Cortex of kidney (tissue), 1 donor: ENCODE measurements at places on chromosomes 5 and 9.

GRCh38 chr9:9942764-9943424 is 669.9 kb downstream of the PTPRD start:
- no peak for DNase-seq

DNA sequence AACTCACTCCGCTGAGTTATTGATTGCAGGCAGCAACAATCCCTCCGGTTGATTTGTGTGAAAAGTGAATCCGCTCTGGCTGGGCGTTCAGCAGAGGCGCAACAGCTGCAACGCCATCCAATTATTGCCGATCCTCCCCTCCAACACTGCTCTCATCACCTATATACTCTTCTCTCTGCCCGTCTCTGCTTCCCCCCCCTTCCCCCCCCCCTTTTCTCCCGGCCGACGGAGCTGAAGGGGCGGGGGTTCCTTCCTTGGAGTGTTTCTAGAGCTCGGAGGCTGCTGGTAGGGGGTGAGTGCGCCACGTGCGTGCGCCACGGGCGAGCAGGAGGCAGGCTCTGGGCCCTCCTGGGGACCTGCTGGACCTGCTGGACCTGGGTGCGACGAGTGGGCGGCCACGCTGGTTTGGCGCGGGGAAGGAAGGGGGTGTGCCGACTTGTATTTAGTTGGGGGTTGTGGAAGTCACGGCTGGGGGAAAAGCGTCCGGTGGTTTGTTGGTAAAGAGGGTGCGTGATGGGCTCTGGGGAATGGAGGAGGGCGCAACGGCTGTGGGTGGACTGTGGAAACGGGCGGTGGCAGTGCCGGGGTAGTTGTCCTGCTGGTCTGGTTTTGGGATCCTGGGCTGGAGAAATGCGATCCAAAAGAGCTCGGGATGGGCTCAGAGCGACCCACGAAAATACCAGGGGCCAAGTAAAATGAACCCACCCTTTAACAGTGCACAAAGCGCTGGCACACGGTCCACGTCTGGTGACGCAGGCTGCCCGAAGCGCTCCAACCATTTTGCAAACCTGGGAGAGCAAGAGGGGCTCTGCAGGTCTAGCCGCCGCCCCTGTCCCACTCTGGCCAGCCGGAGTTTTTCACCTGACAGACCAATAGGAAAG is 6.4 kb upstream of the MEF2C start:
- no peak for DNase-seq

DNA sequence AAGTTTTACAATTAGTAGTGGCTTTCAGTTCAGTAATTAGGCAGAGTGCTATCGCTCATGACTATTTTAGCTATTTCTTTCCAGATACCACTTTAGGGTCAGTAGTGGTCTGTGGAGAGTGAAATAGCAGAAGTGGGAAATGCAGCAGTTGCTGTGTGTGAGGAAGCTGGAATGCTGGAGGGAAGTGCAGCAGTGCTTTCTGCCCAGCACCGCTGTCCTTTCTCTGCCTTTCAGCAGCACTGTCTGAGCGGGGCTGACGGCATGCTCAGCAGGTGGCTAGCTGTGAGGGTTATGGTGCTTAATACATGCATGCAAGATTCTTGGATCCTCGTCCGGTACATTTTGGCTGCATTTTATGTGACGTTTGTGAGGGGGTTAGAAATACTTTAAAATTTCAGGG is 213.9 kb downstream of the PBX3 start:
- no peak for DNase-seq

DNA sequence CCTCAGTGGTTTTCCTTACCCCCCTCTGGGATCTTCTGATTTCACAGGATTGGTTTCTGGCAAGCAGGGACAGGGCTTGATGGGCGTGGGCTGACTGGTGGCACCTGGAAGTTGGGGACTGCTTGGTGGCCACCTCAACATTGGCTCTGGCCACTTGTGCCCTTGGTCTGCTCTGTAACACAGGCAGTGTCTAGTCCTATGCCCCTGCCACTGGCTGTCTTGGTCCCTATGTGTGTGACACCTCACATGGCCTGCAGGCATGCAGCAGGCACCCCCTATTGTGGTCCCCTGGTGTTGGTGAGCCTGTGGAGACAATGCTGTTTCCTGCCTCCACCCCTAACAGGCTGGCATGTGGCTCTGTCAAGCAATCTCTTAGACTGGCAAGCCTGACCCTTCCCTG is 71.3 kb downstream of the GDA start:
- DNase-seq: no peak

DNA sequence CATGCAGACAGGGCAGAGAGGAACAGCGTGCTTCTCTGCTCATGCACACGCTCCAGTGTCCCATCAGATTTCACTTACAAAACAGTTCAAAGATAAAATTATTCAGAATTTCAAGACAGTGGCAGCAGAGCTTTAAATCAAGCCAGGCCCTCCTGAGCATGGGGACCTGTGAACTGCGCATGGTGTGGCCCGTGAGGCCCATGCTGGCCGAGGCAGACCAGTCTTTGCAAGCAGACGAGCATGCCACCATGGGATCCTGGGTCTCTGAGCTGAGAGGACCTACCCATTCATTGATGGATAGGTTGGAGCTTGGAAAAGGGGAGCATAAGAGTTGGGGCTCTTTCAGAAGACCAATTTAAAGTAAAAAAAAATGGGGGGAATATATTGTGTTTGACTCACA is 35.0 kb upstream of the SAP30L start:
- no peak for DNase-seq

- no peak for DNase-seq
Observed at GRCh38 chr9:30244877-30245276, 2139.6 kb upstream of the ACO1 start.

DNA sequence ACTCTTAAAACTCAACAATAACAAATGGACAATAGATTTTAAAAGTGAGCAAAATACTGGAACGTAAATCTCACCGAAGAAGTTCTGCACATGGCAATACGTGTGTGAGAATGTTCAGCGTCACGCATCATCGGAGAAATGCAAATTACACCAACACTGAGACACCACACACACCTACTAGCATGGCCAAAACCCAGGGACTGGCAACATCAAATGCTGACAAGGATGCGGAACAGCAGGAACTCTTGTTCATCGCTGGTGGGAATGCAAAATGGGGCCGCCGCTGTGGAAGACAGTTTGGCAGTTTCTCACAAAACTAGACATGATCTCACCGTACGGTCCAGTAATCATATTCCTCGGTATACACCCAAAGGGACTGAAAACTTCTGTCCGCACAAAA is 21.6 kb upstream of the CLPTM1L start:
- no peak for DNase-seq

DNA sequence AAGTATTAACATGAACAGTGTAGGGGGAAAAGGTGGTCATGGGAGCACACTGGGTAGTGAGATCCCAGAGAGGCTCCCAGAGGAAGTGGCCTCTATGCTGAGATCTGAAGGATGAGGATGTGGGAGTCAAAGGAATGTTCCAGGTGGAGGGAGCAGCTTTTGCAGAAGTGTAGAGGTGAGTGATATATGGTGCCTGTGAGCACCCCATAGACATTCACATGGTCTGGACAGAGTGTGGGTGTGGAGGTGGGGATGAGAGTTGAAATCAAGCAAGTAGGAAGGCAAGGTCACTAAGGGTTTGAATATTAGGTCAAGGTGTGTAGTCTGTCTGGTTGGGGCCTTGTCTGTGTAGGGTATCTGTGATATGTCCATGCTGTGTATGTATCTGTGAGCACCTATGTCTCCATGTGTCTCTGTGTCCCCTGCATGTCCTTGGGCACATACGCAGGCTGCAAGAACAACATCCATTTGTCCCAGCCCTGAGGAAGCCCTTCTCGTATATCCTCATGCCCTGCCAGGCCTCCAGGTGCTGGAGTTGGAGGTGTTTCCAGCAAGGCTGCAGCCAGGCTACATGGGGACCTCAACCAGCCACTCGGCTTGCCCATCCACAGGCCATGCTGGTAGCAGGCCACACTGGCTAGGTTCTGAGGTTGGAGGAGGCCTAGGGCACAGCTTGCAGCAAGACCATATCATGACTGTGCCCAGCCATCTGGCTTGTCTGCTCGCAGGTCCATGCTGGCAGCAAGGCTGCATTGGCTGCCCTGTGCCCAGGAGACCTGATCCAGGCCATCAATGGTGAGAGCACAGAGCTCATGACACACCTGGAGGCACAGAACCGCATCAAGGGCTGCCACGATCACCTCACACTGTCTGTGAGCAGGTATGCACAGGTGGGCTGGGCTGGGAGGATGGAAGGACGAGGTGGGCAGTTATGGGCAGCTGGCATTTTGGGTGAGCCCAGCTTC is 4.7 kb downstream of the PDLIM4 start:
- DNase-seq: no peak

- DNase-seq: no peak
Observed at GRCh38 chr5:67577424-67577823, 380.8 kb upstream of the CD180 start.

- no peak for DNase-seq
Observed at GRCh38 chr5:119269061-119269944, 86.5 kb upstream of the TNFAIP8 start.

- DNase-seq: no peak
Observed at GRCh38 chr9:3828495-3828894, 302.7 kb upstream of the RFX3 start.

DNA sequence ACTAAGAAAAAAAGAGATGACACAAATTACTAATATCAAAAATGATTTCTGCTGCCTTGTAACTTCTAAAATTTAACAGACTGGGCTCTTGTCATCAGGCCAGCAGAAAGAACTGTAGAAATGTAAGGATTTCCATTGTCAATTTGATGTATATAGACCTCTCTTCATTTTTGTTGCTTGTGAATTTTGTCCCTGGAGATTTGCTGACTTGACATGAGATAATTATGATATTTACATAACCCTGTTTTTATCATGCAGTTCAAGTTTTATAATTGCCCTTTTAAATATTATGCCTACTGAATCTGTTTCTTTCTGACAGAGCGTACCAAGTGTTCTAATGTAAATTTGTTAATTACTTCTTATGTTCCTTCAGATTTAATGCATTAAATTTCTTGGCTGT is 23.9 kb downstream of the TMEM215 start:
- DNase-seq: no peak

DNA sequence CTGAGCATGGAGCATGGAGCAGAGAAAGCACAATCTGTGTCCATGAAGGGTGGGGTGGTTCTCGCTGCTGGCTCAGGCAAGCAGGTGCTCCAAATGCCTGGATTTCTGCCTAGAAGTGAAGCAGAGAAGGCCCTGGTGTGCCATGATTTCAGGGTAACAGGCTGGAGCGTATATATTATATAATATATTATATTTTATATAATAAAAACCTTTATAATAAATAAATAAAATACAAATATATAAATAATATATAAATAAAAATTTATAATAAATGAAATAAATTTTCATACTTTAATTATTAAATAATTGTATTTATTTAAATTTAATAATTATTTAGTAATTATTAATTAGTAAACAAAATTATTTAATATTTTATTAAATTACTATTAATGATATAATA is 707.4 kb upstream of the COX7C start:
- no peak for DNase-seq

DNA sequence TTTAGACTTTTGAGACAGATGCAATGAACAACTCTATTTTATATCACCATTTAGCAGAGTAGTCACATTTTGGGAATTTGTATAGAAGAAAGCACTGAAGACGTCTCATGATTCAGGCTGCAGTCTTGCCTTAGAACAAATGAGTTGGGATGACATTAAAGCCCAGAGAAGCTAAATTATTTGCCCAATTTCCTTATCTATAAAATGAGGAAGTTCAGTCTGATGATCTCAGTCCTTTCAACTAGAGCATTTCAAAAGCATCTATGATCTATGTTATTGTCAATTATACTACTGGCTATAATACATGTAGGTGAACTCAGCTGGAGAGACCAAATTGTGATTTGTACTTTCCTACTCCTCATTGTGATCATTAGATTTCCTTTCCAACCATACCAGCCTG is 154.1 kb downstream of the OSTF1 start:
- no peak for DNase-seq

GRCh38 chr5:160852049-160852448 is at the start of gene ATP10B:
TSS of gene ATP10B (minus strand) at chr5:160852211. CDS start at chr5:160688074, 164,137 bp downstream.
- DNase-seq: no peak

DNA sequence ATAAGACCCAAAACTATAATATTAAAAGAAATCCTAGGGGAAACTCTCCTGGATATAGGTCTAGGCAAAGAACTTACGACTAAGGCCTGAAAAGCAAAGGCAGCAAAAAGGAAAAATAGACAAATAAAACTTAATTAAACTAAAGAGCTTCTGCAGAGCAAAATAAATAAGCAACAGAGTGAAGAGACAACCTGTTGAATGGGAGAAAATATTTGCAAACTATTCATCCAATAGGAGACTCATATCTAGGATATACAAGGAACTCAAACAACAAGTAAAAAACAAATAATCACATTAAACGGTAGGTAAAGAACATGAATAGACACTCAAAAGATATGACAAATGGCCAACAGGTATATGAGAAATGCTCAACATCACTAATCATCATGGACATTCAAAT is 318.6 kb downstream of the CSNK1G3 start:
- no peak for DNase-seq

DNA sequence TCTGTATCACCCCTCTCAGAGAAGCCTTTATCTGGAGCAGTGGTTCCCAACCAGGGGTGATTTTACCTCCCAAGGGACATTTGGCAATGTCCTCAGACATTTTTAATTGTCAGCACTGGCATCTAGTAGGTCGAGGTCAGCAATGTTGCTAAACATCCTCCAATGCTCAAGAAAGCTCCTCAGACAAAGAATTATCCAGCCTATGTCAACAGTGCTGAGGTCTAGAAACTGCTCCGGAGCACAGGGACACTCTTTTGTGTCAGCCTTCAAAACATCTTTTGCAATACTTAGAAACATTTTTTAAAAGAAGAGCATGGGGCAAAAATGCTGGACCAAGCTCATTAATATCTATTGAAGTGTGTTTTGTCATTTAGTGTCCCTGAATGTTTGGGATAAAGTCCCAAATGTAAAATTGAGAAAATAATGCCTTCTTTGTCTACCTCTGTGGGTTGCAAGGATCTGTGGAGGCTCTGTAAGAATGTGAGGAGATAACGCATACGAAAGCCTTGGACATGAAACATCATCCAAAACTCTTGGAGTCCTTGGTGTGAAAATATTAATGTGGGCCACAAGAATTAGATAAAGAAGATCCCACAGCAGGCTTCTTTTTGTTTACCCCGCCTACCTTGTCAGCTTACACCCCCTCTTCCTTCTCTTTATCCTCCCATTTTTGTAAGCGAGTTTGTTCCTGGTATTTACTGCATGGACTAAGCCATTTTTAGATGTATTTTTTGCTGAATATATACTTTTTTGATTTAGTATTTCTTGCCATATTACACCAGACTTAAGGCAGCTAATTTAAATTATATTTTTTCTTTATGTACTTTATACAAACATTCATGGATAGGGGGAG is 193.5 kb downstream of the CD180 start:
- no peak for DNase-seq

DNA sequence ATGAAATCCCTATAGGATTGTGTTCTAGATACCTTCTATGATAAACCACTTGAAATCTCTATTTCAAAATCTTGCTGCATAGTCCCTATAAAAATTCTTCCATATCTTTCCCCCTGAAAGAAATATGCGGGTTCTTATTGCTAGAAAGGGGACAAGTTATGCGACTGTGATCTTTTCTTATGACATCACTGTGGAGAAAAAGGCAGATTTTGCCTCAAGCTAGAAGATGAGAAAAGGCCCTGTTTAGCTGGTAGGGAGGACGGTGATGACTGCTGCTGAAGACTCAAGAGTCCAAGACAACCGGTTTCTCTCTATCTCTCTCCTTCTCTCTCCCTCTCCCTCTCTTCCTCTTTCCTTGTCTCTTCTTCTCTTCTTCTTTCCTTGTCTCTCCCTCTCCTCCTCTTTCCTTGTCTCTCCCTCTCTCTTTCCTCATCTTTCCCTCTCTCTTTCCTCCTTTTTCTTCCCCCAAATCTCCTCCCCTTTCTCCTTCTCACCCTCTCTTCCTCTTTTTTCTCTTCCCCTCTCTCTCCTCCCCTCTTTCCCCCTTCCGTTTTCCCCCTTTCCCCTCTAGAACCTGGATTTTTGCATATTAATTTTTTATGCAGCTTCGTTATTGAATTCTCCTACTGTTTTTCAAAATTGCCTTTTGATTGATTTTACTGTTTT is 5.3 kb downstream of the OR2S2 start:
- no peak for DNase-seq
